Adipocyte (in vitro differentiated cells): ENCODE measurements at places on chromosomes 16 and 17.

- no peak for DNase-seq
Measured at GRCh38 chr17:66414561-66415175, 112.3 kb downstream of the PRKCA start.

DNA sequence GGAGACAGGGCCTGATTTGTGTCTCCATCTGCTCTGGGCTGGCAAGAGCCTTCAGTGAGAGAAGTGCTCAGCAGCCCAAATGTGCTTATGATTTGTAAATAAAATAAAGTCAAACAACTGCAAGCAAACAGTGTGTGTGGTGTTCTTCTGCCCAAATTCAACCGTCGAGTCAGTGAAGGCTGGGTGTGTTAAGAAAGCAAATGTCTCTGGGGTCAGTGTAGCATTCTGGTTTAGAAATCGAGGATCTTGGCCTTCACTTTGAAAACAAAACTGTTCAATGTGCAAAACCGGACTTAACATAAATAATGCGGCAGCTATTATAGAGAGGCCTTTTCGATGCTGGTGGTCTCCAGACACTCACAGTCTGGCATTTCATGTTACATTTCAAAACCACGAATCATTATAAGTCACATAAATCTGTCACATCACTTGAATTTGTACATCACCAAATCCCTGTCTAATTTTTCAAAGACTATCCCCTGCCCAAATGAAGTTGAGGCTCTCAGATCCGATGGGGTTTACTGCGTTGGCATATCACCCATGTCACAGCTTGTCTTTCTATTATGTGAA, 158.6 kb upstream of the MYOCD start:
- no peak for DNase-seq

- DNase-seq = no peak
Measured at GRCh38 chr17:2571523-2572303, 21.7 kb upstream of the PAFAH1B1 start.

DNA sequence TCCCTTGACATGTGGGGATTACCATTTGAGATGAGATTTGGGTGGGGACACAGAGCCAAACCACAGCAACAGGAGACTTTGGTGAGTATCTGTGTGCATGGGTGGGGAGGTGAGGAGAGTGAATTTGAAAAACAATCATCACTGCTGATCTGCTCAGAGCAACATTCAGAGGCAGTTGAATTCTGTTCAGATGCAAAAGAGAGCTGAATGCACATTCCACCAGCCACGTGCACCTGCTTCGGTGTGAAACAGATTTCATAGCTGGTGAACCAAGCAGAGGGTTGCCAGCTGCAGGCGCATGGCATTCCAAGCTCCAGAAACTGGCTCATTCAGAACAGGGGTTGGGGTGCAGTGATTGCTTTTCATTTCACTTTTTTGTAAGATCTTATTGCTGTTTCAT, 233.1 kb upstream of the FOXF1 start:
- no peak for DNase-seq

DNA sequence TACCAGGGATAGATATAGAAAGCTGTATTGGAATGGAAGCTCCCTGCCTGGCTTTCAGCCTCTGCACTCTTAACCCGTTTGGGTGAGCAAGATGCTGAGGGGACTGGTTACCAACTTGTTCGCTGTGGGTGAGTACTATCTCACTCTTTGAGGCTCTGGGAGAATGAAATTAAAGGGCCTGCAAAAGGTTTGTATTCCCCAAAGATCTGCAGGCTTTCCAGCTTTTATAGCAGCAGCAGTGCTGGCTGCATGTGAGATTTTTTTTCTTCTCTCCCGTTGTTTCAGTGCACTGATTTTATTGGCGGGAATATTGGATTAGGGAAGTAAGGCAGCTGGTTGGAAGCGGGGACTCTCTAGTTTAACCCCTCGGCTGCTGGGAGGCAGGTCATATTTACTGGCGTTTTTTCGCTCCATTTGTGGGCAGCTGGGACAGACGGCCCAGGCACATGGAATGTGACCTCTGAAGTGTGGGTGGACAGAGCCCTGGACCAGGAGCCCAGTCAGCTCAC, 30.9 kb downstream of the C17orf75 start:
- no peak for DNase-seq

DNA sequence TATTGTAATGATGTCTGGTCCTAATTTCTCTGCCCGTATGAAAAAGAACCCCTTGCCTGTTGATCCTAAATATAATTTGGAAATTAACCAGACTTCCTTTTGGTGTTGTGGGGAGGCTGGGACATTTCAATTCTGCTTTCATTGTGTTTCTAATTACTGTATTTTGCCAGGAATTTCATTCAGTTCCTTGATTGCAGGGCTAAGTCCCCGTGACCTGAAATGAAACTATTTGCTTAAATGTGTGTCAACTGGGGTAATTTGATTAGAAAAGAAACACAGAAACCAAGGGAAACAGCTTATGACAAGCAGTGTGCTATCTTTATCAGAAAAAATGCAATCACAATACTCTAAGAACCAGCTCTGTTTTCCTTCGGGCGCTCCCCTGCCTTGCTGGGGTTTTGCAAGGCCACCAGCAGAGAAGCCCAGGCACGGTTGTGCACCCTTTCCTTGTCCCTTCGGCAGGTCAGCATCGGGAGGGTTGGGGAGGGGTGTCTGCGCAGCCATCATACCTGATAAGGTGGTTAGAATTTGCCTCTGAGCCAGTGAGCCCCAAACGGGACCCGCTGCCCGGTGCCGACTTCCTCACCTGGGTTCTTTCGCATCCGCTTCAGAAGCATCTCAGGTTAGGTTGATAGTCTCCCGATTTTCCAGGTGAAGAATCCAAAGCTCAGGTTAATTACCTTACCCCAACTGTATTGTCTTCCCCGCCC, 19.4 kb downstream of the KLHL36 start:
- peak; percentile 38 for DNase-seq

DNA sequence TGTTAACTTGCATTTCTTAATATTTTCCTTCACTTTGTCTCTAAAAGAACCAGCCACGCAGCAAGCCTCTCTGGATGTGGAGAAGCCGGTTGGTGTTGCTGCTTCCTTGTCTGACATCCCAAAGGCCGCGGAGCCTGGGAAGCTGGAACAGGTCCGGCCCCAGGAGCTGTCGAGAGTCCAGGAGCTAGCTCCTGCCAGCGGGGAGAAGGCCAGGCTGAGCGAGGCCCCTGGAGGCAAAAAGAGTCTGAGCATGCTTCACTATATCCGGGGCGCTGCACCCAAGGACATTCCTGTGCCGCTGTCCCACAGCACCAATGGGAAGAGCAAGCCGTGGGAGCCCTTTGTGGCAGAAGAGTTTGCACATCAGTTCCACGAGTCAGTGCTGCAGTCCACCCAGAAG, 22.8 kb downstream of the GINS2 start:
- DNase-seq = no peak

GRCh38 chr16:63890081-63890480, 1231.8 kb downstream of the CDH11 start:
- DNase-seq = peak; percentile 56

DNA sequence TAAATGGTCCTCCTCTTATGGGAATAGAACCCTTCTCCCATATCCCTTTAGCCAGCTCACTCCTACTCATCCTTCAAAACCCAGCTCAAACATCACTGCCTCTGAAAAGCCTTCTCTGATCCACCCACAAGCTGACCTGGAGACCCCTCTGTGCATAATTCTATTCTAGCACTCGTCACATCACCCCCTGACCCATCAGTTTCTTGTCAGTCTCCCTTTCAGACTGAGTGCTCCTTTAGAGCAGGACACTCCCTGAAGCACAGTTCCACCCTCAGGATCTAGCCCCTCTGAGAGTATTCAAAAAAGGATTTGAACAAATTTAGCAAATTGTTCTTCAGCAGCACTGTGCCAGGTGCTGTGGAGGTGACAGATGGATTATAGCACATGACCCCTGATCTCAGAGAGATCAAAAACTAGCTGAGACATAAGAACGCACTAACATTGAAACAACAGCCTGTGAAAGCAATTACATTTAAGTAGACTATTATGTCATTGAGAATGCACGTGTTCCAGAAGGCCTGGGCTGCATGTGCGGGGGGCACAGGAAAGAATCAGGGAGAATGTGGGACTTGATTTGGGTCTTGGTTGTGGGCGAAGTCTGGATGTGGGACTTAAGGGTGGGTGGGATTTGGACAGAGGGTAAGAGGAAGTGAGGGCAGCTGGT, 43.5 kb downstream of the MRPS23 start:
- DNase-seq = no peak

DNA sequence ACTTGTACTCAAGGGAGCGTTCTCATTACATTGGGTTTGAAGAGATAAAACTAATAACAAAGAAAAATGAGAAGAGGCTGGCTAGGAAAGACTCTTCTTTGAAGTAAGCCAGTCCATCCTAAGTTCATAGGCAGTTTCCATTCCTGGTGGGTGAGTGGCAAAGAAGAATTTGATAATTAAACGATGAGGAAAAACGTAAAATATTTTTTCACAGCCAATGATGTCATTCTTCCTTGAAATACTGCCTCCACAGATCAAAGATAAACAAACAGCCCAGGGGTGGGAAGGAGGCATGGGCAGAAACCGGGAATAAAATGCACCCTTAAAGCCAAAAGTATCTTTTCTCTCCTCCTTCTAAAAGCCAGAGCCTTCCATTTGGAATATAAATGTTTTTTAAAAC, 346.6 kb downstream of the PMP22 start:
- peak; percentile 57 for DNase-seq

GRCh38 chr17:2071455-2072281, 16.8 kb downstream of the HIC1 start:
- no peak for DNase-seq

DNA sequence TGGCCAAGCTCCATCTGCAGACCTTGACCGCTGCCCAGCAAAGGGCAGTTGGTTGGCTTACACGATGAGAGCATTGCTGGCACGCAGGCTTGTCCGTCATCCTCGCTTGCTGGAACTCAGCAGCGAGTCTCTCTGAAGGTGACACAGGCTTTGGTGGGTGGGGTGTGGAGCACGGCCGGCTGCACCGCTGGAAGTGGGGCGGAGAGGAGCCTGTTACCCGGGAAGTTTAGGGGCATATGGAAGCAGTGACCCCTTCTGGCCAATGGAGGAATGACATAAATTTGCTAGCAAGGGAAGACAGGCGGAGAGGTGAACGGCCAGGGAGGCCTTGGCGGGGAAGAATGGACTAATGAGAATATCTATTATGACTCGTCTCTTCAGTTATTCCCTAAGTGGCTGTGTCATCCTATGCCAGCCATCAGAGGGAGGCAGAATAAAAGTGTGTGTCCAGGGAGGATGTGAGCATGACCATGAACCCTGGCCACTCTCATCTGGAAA, 65.9 kb upstream of the SDK2 start:
- DNase-seq = peak; percentile 5

DNA sequence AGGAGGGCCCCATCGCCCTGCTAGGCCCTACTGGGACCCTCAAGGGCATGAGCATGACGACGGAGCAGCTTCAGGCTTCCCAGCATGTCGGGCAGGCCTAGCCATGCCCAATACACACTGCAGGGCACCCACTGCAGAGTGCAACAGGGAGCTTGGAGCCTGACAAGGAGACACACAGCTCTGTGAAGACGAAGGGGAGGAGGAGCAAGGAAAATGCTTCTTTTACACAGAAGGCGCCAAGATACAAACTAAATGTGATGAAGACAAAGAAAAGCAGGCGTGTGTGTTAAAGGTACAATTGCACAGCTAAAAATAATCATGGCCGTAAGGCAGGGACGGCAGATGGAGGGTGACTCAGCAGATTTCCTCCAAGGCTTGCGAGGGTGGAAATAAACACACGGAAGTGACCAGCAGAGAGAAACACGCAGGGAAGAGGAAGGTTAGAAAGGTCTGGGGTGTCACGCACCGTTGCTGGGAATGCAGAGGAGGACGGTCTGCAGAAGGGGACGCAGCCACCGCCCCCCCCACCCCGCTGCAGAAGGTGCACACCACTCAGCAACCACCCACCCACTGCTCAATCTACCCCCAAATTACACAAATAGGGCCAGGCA, 108.5 kb downstream of the ZNF778 start:
- DNase-seq = peak; percentile 86

DNA sequence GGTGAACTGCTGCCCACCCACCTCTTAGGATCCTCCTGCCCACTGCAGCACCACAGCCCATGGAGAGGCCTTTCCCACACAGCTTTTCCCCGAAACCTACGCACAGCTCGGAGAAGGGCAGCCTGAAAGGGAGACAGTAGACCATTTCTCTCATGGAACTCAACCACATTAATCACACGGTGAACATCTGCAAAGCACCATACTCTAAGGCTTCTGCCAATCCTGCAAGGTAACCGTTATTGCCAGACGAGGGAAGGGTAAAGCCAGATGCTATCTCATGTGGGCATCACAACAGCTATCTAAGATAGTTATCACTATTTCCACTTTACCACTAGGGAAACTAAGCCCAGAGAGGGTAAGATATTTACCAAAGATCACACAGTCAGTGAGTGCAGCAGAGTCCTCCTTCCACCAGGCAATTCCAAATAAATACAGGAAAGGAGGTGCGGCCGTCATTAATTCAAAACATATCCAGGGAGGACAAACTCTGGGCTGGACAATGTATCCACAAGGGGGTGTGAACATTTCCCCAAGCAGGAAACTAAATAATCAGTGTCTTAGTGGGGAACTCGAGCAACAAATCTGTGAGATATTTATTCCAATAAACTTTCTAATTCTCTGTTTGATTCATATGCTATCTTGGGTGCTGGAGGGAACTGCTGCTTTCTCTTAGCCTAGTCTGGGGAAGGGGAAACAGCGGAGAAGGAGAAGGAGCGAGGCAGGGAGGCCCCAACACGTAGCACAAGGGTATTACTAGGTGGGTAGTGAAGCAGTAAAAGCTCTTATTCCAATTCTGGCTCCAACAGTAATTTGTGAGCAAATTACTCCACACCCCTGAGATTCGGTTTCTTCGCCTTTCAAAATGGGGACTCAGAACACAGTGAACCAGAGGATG, 723 bp downstream of the TMEM186 start:
- DNase-seq = no peak

DNA sequence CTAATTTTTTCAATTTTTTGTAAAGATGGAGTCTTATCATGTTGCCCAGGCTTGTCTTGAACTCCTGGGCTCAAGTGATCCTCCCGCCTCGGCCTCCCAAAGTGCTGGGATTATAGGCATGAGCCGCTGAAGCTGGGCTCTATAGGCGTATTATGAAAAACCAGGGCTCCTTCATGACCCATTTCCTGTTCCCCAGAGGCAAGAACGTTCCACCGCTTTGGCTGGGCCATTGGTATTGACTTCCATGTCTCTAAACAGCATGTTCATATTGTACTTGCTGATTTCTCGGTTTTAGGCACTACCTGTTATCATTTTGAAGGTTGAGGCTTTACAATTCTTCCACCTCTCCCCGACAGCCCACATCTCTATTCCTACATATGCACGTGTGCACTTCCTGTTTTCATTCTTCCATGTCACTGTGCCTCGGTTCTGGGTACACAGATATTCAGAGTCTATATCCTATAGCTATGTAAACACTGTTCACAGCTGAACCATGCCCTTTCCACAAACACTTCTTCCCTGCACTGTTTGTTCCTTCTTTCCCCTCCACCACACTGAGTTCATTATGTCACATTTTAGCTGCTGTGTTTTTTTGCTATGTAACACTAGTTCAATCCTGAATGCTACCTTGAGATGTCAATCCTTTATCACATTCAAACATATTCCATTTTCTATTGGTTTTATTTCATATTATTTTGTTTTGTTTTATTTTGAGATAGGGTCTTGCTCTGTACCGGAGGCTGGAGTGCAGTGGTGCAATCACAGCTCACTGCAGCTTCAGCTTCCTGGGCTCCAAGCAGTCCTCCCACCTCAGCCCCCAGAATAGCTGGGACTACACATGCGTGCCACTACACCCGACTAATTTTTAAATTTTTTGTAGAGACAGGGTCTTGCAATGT, 16.8 kb upstream of the MAPK3 start:
- no peak for DNase-seq

GRCh38 chr17:32936894-32937500, 9.0 kb downstream of the TMEM98 start:
- peak; percentile 77 for DNase-seq
